NCI-H1694 (cell line): ENCODE measurements at places on chromosomes 4 and X.

GRCh38 chr4:173573286-173573685 is 43.3 kb upstream of the HAND2 start:
- DNase-seq = no peak

GRCh38 chr4:185811509-185812364 is at the start of gene SORBS2:
Gene SORBS2 (minus strand): TSS chr4:185812194. CDS start chr4:185690571, 121,623 bp downstream.
- DNase-seq = peak; percentile 74

GRCh38 chrX:19683817-19684216 is 168.5 kb upstream of the MAP3K15 start:
- DNase-seq = no peak

- no peak for DNase-seq
Observed at GRCh38 chr4:75172551-75172950, 239.6 kb downstream of the PARM1 start.

DNA sequence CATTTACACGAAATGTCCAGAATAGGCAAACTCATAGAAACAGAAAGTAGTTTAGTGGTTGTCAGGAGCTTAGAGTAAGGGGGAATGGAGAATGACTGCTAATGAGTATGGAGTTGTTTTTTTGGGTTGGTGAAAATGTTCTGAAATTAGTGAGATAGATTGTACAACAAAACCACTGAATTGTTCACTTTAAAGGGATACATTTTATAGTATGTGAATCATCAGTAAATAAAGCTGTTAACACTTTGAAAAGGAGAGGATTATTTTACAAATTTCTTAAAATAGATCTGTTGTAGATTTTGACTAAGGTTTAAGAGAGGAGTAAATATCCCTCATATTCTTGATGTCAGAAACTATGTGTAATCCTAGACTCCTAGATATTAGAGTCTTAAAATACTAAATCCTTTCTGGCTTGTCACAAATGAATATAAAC is 82.7 kb downstream of the RAPGEF2 start:
- no peak for DNase-seq

DNA sequence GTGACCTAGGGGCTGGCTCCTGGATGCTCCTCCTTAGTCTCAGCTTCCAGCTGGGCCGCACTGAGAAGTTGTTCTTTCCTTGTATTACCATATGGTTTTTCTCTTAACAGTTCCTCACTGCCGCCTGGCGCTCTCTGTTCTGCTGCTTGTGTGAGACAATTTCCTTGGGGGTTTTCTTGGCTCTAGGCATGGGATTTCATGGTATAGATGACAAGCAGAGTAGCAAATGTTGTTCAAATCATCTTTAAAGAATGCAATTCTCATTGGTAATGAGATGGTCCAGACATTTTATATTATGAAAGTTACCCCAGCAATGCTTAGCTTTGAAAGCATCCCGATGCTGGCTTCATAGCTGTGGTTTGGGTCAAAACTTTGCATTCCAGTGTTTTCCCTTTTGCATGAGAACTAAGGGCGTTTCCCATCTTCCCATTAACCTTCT is 37.6 kb downstream of the SEPTIN11 start:
- DNase-seq = no peak

DNA sequence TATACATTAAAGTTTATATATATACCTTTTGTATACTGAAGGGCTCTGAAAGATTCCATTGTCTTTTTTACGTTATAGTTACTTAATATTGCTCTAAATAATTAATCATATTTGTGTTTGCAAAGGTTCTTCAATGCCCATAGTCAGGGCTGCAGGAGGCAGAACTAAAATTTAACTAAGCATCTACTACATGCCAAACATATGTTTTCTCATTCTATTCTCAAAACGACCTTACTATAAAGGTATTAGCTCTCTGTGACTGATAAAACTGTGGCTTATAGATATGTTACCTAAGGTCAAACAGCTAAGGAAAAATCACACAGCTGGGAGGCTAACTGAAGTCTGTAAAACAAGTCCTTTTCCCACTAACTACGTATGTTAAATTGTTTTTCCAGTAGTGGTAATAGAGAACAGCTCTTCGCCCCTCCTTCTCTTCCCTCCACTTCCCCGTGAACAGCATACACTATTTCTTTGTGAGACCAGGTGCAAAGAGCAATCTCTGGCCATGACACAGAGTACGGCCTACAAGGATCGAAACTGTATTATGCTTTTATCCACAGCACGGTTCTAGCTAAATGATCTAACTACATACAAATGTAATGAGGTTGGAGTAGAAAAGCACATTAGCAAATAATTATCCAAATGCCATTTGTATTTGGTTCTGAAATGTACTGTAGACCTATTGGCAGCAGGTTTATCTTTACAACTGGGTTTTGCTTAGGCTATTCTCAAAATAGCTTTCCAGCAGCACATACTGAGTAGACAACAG is 1.7 kb downstream of the CNOT6L start:
- DNase-seq = no peak

DNA sequence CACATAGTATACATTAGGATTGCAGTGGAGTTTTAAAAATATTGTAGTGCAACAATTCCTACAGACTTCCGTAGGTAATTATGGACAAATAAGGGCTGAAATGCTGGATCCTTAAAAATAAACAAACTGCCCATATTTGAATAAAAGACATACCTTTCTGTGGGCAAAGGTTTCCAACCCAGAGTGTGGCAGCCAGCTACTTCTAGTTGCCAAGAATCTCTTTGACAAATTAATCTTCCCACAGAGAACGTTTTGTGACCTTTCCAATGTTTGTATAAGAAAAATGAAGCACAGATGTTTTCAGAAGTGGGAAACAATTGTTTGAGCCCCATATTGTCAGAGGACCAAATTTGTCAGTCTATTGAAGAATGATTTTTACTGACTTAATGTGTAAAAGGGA is 21.1 kb downstream of the GRPR start:
- DNase-seq = no peak

- DNase-seq = peak; percentile 91
Observed at GRCh38 chr4:80196922-80197573, at the start of gene PRDM8. Gene PRDM8 (plus strand): TSS chr4:80197503. CDS start chr4:80200081, 2,578 bp downstream.

DNA sequence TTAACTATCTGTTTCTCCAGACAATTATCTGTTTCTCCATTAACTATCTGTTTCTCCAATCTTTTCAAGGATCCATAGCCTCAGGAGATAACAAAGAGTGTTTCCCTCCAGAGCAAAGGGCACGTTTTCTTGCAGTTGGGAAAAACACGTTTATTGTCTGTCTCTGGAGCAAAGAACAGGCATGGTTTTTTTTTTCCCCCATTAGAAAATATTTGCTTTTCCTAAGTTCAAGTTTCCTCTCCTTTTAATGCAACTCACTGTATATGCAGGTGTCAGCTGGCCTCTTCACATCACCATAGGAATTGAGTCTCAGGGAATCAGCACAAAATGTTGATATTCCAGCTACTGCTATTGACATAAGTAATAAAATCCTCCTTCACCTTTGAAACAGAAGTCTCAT is 984.4 kb downstream of the RAB28 start:
- DNase-seq = no peak

- no peak for DNase-seq
Observed at GRCh38 chrX:68989456-68989855, 160.6 kb downstream of the EFNB1 start.

DNA sequence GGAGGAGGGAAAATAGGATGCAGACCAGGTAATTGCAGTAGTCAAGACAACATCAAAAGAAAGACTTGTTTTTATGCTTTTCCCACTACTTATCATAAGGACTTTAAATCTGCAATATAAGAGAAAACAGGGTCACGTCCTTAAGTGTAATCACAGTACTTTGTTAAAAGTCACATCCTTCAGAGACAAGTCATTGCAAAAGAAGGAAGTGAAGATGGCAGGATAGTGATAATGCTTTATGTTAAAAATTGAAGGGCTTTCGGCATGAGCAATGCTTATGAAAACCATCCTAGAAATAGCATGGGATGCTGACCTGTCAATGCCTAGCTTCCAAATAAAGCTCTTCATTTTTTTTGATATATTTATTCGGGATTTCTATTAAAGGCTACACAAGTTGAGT is 110.2 kb upstream of the TENM3 start:
- no peak for DNase-seq

DNA sequence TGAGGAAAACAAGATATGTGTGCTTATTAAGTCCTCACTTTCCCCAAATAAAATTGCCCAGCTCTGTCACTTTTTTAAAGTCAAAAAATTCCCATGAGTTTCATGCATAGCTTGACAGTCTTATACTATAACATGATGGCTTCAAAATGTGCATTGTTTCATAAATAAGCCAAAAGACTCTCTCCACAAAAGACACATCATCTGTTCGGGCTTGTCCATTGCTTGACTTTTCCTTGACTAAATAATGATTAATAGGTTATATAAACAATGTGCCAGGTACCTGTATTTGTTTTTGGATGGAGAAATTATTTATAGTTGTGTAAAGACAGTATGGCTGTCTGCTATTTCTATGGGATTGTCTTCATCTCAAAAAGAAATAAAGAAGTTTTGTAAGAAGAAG is 329.2 kb upstream of the KLF3 start:
- no peak for DNase-seq

DNA sequence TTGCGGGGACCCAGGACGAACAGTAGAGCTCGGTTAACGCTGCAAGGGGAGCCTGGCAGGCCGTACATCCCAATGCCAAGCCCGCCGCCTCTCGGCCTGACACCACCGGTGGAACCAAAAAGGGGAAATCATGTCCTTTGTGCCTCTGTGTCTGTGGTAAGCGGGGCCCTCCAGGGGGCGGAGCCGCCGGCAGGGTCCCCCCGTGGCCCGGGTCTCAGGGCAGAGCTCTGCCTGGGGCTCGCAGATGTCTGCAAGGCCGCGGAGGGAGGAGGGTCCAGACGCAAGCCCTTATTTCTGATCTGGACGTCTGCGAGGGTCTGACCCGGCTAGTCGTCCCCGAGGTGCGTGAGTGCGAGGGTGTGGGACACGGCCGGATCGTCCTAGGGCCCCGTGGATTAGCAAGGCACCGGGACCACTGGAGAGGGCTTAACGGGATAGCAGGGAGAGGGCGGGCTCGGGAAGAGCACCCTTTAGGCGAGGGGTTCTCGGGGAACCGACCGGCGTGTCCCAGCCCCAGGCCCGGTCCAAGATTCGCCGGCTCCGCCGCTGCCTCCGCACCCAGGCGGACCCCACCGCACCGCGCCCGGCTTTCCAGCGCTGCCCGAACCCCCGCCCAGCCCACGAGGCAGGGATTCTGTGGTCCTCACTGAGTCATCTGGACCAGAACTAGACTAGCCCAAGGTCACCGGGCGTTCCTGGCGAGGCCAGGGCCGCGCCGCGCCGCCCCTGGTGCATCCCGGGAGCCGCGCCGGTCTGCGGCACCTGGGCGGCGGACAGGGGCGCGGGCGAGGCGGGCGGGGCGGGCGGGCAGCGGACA is 863 bp upstream of the FAM193A start:
- DNase-seq = no peak

- DNase-seq = no peak
Observed at GRCh38 chr4:99180382-99181070, 36.4 kb upstream of the ADH4 start.

GRCh38 chrX:67587946-67588624 is 44.3 kb downstream of the AR start:
- no peak for DNase-seq

DNA sequence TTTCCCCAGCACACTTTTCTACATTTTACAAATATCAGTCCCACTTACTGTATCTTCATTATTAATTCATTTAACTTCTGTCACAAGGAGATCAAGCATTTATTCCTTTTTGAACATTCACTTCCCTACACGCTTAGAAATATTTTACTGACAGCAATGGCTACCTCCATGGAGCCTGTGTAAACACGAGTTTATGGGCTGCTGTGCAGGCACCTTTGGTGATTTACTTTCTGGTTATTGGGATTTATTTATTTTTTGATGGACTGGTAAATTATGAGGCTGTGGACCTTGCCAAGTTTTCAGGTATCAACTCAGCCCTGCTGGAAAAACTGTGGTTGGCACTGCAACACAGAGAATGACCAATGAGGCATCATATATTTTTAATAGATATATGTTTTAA is 45.4 kb upstream of the PAQR3 start:
- no peak for DNase-seq
